ENCODE measurements at places on chromosomes 12 and 14. TPM values are rescaled to one million over a fixed set of nuclear protein-coding genes. Genes with fewer than 3 reads are reported as not detected.

- no peak overlapping the region for H3K4me3 ChIP-seq
- DNase-seq, result no peak
- no peaks in the 10 kb centered on the region for H3K36me3 ChIP-seq
- peaks cover 20% of the 10 kb centered on the region for H3K27me3 ChIP-seq
These were observed 113.8 kb downstream of the KCNK10 start for GRCh38 chr14:88209273-88209672.

Gene GDF3
- not detected for total RNA-seq

DNA sequence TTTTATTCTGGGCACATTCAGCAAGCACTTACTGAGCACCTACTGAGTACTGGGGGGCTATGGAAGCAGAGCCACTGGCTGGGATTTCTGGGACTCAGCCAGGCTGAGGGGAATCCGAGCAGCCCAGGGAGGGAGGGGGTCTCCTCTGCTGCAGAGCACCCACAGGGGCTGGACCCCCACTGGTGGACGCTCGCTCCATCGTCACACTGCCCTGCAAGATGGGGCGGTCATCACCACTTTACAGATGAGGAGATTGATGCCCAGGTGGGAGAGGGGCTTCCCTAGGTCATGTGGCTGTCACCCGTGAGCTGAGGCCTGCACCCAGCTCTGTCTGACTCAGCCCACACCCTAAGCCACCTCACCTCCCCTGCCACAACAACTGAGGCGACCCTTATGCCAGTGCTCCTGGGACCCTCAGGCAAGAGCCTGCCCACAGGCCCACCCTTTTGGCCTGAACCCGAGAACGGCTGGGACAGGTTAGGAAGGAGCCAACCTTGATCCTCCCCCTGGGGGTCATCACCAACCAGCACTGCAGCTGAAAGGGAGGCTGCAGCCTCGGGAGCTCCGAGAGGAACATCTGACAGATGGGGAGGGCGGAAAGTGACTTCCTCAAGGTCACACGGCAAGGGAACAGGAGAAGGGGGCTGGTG, 74.4 kb downstream of the SERPINA3 start:
- DNase-seq, result no peak
- peaks cover 3% of the 10 kb centered on the region for H3K4me1 ChIP-seq
- no peaks in the 10 kb centered on the region for H3K36me3 ChIP-seq

Gene TMEM119
- total RNA-seq, result not detected

- no peak overlapping the region for H3K27ac ChIP-seq
- H3K4me1 ChIP-seq, result no peaks in the 10 kb centered on the region
- DNase-seq, result no peak
- no peaks in the 10 kb centered on the region for H3K36me3 ChIP-seq
- no peak overlapping the region for H3K4me3 ChIP-seq
These were observed 230.7 kb upstream of the PRKD1 start for GRCh38 chr14:30158299-30158698.

- H3K36me3 ChIP-seq, result no peaks in the 10 kb centered on the region
- peaks cover 26% of the 10 kb centered on the region for H3K4me1 ChIP-seq
- peak within 1 kb of the TSS; percentile 80 for H3K27ac ChIP-seq
- peaks cover 7% of the 10 kb centered on the region for H3K27me3 ChIP-seq
These were observed at the start of gene ENO2 for GRCh38 chr12:6914246-6914946. Gene ENO2, plus strand, starts transcription at chr12:6914580. Its CDS starts 1,253 bp downstream, at chr12:6915833.

Gene GALNT9
- total RNA-seq, result not detected

DNA sequence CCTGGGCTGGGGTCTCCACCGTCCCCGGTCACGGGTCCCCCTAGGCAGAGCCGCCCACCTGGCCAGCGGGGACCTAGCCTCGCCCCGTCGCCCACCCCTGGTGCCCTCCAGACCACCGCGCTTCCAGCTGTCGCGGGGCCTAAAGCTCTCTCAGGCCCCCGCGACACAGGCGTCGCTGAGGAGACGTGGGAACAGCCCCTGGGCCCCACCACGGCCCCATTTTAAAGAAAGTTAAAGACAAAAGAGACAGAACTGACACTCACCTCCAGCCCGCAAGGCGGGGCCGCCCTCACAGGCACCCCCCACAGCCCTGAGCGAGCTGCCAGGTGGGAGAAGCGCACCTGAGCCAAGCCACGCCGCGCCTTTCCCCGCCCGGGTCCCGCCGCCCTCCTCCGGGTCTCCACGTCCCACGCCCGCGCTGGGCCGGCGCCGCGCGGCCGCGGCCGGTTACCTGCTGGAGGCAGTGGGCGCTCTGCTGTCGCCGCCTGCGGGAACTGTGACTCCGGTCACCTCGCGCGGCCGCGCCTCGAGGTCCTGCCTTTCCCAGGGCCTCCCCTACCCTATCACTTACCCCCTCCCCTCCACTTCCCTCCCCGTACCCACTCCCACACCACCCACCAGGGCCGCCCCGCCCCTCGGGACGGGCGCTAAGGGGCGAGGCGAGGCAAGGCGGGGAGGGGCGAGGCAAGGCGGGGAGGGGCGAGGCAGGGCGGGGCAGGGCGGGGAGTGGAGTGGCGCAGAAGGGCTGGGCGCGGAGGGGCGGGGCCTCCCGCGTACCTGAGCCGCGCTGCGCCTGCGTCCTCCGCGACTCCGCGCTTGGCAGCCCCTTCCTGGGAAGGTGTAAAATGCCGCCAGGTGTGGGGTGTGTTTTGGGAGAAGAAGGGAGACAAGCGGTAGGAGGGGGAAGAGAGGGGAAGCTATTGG, 31.2 kb downstream of the TC2N start:
- peak overlapping the region; percentile 79 for H3K4me3 ChIP-seq
- no peaks in the 10 kb centered on the region for H3K27me3 ChIP-seq
- no peaks in the 10 kb centered on the region for H3K36me3 ChIP-seq
- DNase-seq, result peak; percentile 89
- H3K27ac ChIP-seq, result peak overlapping the region; percentile 79
- H3K4me1 ChIP-seq, result peaks cover 24% of the 10 kb centered on the region
